Thyroid gland (tissue), 4 donors: ENCODE measurements at places on chromosomes 1 and 21.
A peak's percentile ranks its signal among the peaks of the same experiment; 100 is the strongest.

DNA sequence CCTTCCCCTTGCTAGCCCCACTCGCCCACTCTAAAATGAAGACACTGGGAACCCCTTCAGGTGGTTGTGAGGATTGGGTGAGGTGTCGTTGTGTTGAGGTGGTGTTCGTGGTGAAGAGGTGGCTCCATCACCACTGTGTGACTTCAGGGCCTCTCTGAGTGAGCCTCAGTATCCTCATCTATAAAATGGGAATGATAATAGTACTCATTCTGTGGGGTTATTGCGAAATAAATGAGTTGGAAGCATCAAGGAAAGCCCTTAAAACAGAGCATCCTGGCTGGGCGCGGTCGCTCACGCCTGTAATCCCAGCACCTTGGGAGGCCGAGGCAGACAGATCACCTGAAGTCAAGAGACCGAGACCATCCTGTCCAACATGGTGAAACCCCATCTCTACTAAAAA, 6.7 kb upstream of the MARCKSL1 start:
- no peak for DNase-seq

GRCh38 chr1:194846488-194846887, 1660.1 kb upstream of the B3GALT2 start:
- no peak for DNase-seq

DNA sequence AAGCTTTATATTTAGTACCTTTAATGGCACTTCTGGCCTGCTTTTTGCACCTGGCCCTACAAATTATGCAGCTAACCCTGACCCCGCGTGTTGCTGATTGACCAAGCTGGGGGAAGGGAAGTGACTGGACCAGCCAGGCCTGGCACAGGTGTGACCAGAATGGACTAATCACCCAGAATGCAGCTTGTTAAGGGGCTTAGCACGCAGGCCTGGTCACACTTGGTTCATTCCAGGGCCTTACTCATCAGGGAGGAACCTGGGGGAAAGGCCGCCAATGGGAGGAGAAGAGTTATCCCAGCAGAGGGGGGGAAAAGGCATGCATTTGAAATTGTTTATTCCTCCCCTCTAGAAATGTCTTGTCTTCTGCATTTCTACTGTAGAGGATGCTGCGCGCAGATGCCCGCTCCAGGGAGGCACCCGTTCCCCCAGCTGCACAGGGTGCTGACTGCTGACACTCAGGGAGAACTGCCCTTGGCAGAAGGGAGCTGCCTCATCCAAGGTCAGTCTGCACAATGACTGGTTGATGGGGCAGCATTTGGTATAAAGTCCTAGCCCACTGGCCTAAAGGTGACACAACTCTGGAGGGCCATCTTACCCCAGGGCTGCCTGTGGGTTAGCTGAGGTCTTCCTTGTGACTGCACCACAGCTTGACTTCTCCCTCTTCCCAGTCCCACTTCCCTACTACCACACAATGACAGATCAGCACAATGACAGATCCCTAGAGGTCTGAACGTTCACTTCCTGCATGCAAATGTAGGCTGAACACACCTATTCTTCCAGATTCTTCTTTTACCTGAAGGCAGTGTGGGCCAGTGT, 29.0 kb downstream of the DHCR24 start:
- DNase-seq = no peak

- no peak for DNase-seq
Observed at GRCh38 chr1:31576743-31577455, 584 bp downstream of the TINAGL1 start.

GRCh38 chr1:64882574-64883255, 83.6 kb downstream of the JAK1 start:
- DNase-seq = no peak

- no peak for DNase-seq
Observed at GRCh38 chr1:63063367-63063766, 259.0 kb upstream of the FOXD3 start.

DNA sequence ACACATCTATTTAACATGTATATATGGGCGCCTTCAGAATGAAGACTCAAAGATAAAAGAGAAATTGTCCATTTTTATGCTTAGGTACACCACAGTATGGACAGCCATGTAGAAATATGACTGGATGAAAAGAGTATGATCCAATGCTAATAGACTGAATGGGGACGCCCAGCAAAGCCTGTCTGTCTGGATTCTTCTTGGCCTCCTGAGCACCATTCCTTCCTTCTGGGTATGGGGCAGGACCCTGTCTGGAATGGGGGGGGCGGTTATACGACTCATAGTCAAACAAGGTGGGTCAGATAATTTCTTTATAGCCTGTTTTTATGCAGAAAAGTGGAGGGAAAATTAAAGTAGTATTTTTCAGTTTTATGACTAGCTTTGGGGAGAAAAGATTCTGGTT, 81.2 kb upstream of the ABCD3 start:
- no peak for DNase-seq

- DNase-seq = peak; percentile 78
Observed at GRCh38 chr21:44300262-44300959, 558 bp downstream of the PFKL start.
